ENCODE measurements at places on chromosomes 5 and 9.

GRCh38 chr5:67481362-67481761 is 284.8 kb upstream of the CD180 start:
- DNase-seq = no peak

DNA sequence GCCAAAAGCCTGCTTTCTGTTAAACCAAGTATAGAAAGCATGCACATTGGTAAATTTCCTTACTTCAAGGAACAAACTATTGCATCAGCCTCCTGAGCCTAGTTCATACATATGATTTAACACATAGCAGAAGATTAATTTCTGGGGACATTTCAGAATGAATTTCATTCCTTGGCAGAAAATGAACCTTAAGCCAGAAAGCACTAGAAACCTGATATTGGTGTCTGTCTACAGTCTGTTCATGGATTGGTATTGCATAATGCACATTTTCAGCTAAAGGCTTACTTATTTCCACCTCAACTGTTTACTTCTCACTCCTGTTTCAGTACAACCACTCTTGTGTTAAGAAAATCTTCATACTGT is 1471.8 kb upstream of the NUDT12 start:
- peak; percentile 13 for DNase-seq

- no peak for DNase-seq
These were observed 532.0 kb upstream of the GRAMD2B start for GRCh38 chr5:125891061-125891725.

- DNase-seq = no peak
These were observed 52.3 kb upstream of the IFNK start for GRCh38 chr9:27471789-27472188.

- DNase-seq = no peak
These were observed 335.4 kb downstream of the NTRK2 start for GRCh38 chr9:85004818-85005413.

- DNase-seq = no peak
These were observed 330.6 kb downstream of the ASTN2 start for GRCh38 chr9:117084221-117084620.

- no peak for DNase-seq
These were observed 30.0 kb upstream of the SUSD3 start for GRCh38 chr9:93028448-93029006.

GRCh38 chr5:113294311-113295110 is 140.3 kb downstream of the TSSK1B start:
- DNase-seq = peak; percentile 97

- no peak for DNase-seq
These were observed 10.2 kb downstream of the CORO2A start for GRCh38 chr9:98182069-98182820.

DNA sequence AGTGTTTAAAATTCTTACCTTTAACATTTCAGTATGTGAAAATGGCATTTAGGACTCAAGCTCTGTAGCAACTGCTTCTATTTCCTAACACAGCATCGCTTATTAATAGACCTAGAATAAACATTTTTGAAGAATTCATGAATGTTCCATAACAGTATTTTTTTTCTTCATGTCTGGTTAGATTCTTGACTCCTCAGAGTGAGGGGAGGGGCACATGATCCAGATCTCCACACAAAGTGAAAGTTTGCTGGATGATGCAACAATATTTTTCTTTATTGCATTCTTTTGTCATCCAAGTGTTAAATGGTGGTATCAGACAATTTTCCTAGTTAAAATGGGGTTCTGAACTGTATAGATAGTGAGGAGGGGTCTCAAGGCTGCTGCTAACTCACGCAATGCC is 130.8 kb upstream of the MAN2A1 start:
- no peak for DNase-seq

- DNase-seq = peak; percentile 70
These were observed 248.6 kb upstream of the KLF4 start for GRCh38 chr9:107737987-107738743.

GRCh38 chr5:101288633-101289032 is 385.6 kb upstream of the ST8SIA4 start:
- no peak for DNase-seq

- DNase-seq = no peak
These were observed 272.7 kb downstream of the MLLT3 start for GRCh38 chr9:20349568-20349967.

GRCh38 chr5:17234374-17234773 is 16.9 kb downstream of the BASP1 start:
- no peak for DNase-seq

- DNase-seq = no peak
These were observed 106.2 kb downstream of the MAP1B start for GRCh38 chr5:72213482-72213881.

DNA sequence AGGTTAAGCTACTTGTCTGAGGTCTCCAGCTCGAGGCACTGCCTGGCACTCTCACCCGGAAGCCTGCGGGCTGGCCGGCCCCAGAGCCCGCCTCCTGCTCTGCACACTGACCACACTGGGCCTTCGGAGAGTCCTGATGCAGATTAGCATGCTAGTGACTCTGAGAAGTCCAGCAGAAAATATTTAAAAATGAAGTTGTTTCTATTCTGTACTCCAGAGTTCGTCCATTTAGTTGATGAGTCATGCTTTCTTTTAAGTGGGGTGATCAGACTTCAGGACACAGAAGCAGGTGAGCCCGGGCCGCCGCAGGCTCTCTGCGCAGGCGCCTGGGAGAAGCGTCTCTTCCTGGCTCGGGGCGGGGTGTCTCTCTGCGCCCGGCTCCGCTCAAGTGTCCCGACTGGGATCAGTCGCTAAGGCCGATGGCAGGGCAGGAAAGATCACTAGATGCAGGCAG is 32.5 kb downstream of the FAM240B start:
- DNase-seq = peak; percentile 53

DNA sequence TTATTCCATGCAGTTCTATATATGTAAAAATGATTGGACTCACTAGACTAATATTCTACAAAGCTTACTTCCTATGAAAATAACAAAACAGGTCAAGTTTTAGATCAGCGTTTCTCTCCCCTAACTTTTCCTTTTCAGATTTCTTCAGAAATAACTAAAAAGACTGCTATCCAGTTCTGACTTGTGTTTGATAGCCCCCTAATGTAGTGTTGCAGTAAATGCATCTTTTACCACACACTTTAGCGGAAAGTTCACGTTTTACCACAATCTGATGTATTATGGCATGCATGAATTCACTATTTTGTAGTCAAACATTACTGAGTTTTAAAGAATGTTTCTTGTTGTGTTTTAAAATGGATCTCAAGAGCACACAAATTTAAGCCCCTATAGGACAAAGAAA is 292.7 kb downstream of the RAB3C start:
- DNase-seq = no peak

DNA sequence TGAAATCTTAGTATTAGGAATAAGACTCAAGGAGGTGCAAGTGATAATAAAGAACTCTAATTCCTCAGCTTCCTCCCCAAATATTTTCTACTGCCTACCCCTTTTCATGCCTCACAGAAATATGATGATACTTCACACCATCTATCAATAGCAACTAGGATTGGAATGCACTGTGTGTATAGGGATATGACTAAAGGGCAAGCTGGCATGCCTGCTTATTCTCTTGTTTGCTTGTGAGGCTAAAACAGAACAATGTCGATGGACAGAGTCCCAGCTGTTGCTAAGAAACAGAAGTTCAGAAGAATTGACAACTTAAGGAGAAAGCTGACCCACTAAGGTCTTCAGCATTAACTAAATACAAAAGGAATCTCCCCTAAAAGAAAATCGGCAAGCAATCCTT is 9.7 kb upstream of the CHD1 start:
- DNase-seq = peak; percentile 51

- no peak for DNase-seq
These were observed 188.9 kb downstream of the RAB3C start for GRCh38 chr5:58771796-58772195.

- DNase-seq = peak; percentile 1
These were observed 956.8 kb downstream of the TLE1 start for GRCh38 chr9:80732506-80732905.

- no peak for DNase-seq
These were observed 61.8 kb downstream of the ELL2 start for GRCh38 chr5:95899829-95900228.

GRCh38 chr9:93132287-93132927 is 1.6 kb downstream of the NINJ1 start:
- DNase-seq = peak; percentile 39

DNA sequence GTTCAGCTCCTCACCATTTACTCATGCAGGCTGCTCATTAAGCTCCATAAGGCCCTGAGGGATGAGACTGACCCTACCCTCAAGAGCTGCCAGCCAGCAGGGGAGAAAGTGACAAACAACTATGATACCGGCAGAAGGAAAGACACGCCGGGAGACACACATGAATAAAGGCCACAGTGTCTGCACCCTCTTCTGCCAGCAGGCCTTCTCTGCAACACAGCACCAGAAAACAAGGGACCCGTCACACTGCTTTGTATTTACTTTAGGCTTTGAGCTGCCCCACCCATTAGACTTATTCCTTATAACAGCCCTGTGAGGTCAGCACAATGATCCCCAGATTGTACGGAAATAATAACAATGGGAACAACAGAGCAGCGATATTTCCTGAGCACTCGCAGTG is 7.2 kb downstream of the GABBR2 start:
- DNase-seq = no peak

Data from tongue (tissue), 3 donors.